GF-D8 (cell line): ENCODE measurements at places on chromosomes 11 and 22.

GRCh38 chr11:24697522-24698111, 200.8 kb downstream of the LUZP2 start:
- DNase-seq: no peak

DNA sequence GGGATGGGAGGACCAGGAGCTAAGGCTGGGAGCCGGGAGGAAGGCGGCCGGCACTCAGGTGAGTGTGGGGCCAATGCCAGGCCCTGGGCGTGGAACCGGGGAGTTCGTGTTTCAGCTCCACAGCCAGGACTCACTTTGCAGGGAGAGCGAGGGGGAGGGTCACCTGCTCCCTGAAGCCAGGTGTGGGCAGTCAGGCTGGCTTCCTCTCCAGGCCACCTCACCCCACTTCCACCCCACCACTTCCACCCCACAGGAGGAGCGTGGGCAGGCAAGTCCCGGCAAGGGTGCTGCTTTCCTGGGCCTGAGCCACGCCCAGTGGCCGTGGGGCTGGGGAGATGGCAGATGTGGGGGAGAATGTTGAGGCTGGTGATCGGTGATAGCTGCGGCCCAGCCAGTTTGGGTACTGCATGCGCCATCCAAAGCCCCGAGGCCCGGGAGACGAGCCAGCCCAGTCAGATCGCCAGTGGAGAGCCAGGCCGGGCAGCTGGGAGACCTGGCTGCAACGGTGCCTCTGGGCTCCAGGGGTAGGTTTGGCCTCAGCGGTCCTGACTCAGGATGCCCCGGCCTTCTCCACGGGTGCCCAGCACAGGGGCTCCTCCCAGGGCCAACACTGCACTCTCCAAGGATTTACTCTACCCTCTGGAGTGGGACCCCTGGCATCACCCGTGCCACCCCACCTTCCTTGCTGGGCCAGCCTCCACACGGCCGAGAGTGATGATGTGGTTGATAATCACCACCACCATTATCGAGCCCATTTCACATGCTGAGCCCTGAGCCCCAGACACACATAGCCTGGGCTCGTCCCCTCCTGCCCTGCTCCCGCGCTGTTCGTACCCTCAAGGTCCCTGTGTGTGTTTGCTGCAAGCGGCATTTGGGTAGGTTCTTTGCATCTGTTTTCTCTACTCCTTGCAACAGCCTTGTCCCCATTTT, 93.8 kb downstream of the WNT7B start:
- no peak for DNase-seq

DNA sequence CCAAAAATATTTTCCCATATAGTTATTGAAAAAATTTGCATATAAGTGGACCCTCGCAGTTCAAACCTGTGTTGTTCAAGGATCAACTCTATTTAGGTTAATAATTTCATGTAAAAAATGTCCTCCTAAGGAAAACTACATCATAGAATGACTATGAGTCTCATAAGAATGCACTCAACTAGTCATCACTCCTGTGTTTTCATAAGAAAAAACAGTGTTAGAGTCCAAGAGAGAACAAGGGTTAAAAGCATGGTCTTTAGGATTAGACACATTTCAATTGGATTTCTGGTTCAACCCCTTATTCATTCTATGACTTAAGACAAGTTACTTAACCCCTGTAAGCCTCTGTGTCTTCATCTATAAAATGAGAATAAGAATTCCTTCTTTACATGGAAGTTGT, 5.1 kb downstream of the PARVA start:
- no peak for DNase-seq

GRCh38 chr11:8232849-8233606, 30.6 kb downstream of the LMO1 start:
- DNase-seq: no peak

DNA sequence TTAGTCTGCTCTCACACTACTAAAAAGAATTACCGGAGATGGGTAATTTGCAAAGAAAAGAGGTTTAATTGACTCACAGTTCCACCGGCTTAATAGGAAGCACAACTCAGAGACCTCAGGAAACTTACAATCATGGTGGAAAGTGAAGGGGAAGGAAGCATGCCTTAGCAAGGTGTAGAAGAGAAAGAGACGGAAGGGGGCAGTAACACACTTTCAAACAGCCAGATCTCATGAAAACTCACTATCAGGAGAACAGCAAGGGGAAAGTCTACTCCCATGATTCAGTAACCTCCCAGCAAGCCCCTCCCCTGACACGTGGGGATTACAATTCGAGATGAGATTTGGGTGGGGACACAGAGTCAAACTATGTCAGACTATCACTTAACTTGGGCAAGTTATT, 236.6 kb upstream of the ANO3 start:
- no peak for DNase-seq

GRCh38 chr11:120797143-120797542, 226.8 kb upstream of the TBCEL start:
- DNase-seq: no peak

- DNase-seq: no peak
Measured at GRCh38 chr11:105781807-105782206, 171.9 kb downstream of the GRIA4 start.
